ENCODE measurements at places on chromosomes 3 and 15.

DNA sequence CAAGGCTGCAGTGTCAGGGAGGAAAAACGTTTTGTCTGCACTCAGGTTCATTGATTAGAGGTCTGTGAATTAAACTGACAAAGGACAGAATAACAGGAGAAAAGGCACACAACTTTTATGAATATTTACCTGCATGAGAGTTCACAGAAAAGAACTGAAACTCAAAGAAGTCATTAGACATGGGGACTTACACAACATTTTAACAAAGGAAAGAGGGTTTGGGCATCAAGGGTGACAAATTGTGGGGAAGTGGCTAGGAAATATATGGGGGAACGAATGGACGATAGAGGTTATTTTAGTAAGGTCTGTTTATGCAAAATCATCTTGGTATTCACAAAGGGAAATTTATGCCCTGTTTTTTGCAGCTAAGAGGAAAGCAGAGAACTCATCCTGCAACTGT, 65.6 kb upstream of the C15orf39 start:
- no peak for DNase-seq

DNA sequence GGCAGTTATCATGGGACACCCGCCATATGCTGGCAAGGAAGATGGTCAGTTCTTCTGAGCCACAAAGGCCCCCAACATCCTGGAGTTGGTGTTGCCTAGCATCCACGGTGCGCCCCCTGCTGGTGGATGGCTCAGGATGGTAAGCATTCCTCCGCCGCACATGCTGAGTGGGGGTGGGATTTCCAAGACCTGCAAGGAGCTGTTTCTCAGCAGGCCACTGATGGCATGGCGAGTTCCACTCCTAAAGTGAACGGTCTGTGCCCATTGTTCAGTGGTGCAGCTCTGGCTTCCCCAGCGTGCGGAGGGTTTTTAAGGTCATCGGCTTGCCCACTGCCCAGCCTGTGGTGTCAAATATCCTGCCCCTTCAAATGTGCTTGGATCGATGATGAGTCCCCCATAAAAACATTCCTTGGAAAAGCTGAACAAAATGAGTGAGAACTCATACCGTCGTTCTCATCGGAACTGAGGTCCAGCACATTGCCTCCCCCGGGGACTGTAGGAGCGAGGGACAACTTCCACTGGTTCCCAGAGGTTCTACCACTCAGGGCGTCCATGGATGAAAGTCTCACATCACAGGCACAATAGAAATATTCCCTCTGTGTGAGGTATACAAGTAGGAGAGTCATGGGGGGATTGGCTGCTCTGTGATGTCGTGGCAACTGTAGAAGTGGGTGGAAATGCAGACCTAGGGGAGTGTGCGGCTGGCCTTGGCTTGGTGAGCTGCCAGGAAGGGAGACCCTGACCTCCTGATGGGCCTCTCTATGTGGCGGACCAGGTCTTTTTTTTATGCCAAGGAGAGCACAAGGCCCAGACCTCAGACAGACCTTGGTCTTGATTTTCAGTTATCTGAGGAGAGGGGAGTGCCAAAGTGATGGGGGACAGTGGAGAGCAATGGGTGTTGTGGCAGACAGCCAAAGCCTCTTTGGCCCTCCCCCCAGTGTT, 102.0 kb downstream of the SNRPN start:
- no peak for DNase-seq

GRCh38 chr3:5226783-5227182, 39.3 kb downstream of the EDEM1 start:
- DNase-seq: peak; percentile 9

GRCh38 chr3:11717768-11718636, 74.3 kb upstream of the VGLL4 start:
- DNase-seq: peak; percentile 22

DNA sequence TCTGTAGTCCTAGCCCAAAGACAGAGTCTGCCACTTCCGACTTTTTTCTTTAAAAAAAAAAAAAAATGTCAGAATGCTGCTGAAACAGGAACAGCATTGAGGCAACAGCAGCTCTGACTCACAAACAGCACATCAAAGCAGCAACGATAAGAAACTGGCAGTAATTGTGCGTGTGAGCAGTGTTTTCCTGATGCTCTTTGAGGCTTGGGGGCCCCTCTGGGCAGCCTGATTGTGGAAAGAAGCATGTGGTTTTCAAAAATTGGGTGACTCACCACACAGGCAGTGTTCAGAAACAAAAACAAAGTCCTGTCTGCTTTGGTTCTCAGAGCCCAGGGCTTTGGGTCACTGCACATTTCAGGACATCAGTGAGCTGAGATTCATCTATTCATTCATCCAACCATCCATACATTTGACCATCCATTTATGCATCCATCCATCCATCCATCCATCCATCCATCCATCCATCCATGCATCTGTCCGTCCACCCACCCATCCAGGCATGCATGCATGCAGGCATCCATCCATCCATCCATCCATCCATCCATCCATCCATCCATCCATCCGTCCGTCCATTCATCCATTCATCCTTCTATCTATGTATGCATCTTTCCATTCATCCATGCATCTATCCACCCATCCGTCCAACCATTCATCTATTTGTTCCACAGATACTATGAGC, 308.4 kb downstream of the RPLP1 start:
- DNase-seq: peak; percentile 97

- no peak for DNase-seq
Observed at GRCh38 chr3:181771120-181771519, 59.4 kb downstream of the SOX2 start.

- no peak for DNase-seq
Observed at GRCh38 chr3:148759430-148759829, 61.7 kb downstream of the AGTR1 start.

DNA sequence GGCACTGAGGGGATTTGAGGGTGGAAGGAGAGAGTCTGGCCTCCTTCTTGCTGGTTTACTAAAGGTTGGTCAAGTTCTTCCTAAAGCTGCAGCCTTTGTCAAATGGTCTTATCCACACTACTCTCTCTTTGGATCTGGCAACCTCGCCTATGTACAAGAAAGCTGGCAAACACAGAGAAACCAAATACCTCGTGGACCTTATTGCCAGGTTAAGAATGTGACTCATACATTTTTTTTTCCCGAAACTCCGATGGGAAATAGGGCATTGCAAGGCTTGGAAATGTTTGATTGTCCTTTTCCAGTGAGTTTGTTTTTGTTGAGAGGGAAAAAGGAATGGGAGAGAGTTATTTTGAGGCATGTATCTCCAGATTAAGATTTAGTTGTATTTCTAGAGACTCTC, 13.9 kb downstream of the EOMES start:
- no peak for DNase-seq

DNA sequence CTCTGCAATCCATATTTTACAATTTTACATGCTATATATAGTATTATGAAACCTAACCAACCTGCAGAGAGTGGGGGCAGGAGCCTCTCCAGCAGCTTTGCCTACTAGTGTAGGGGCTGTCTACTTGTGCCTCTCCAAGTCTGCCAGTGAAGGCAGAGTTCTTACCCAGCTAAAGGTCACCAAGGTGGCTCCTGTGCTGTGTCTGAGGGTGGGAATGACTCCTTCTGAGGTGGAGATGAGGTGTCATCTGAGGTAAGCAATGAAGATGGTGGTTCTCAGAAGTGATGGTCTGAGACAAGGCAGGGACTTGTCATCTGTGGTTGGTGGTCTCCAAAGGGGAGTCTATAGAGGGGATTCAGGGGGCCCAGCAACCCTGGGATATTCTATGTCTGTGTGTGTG, 47.5 kb downstream of the SACM1L start:
- DNase-seq: no peak

- DNase-seq: peak; percentile 49
Observed at GRCh38 chr3:190701096-190701532, 161.4 kb downstream of the GMNC start.

- no peak for DNase-seq
Observed at GRCh38 chr15:36778531-36778930, 199.1 kb downstream of the CDIN1 start.

DNA sequence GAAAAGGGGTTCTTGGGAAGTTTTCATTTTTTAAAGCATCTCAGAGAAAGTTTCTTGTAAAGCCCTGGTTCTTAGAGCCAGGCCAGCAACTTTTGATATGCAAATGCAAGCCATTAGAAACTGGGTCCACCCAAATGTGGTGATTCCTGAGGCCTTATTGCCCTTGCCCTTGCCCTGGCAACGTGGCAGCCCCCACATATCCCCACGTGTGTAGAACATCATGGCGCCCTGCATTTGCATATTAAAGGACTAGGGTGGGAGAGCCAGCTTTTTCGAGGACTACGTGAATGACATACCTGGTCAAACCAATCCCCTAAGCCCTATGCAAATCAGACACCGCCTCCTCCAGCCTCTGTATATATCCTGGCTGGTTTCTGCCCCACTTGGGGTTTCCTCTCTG, 314.9 kb upstream of the NECTIN3 start:
- no peak for DNase-seq

DNA sequence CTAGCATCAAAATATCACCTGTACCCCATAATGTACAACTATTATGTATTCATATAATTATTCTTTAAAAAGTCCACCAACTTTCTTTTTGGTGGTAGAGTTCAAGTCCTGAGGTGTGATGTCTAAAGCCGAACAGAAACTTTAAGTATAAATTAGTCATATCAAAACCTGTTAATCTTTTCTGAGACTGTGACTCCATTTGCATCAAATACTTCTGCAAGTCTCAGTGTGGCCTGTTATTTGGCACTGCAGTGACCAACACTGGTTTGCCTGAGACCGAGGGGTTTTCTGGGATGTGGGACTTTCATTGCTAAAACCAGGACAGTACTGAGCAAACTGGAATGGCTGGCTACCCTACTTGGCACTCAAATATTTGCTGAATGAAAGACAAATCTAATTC, 7.3 kb downstream of the NGLY1 start:
- no peak for DNase-seq

- DNase-seq: no peak
Observed at GRCh38 chr15:52683580-52683979, 4.4 kb upstream of the ATOSA start.

- DNase-seq: peak; percentile 88
Observed at GRCh38 chr15:82709421-82710207, at the start of gene AP3B2. Gene AP3B2 (minus strand): TSS chr15:82709875. CDS start chr15:82709706, 169 bp downstream.

DNA sequence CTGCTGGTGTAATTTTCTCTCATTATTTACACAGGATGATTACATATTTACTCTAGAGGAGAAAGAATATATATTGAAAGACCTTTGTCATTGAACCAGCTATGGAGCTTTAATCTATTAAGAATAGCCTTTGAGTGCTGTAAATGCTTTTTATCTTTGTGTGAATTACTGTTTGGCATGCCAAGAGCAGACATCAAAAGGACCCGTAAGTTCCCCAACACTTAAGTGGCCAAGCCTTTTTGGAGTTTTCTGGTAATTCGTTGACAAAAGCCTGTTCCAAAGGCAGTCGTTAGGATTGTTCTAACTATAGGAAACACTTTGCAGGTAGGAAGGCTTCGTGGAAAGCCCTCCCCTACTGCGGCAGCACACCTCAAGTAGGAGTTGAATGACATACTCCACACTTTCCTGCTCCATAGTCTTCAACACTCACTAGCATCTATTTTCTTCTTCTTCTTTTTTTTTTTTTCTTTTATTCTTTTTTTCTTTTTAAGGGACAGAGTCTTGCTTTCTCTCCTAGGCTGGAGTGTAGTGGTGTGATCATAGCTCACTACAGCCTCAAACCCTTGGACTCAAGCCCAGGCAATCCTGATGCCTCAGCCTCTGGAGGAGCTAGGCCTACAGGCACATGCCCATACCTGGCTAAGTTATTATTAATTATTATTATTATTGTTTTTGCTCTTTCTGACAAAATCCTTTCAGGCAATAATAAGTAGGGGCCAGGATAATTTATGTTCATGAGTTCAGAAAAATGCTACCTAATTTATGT, 98.6 kb downstream of the SUCNR1 start:
- DNase-seq: no peak

- DNase-seq: no peak
Observed at GRCh38 chr3:102178817-102179216, 256.0 kb upstream of the ZPLD1 start.

GRCh38 chr15:85120351-85121113, 138.9 kb downstream of the PDE8A start:
- no peak for DNase-seq

DNA sequence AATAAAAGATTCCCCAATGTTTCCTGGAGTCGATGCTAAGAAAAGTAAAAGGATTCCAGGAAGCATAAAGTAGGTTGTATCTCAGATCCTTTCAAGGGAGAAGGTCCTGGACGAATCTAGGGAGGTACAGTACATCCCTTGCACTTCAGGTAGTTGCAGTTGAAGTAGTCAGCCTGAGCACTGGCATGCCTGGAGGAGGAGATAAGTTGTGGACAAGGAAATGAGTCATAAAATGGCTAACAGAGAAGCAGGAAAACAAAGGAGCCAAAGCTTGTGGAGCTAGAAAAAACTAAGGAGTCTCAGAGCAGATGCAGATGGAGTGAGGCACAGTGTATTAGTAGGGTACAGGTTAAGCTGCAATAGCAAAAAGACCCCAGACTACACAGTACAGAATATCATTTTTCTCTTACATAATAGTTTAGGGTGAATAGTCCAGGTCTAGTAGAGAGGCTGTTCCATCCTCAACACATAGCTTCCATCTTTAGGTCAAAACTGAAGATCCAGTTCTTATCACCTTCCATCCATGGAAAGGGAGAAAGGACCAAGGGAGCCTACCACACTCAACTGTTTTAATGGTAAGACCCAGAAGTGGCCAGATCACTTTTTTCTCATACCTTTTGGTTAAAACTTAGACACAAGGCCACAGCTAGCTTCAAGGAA, 41.3 kb downstream of the COL6A5 start:
- peak; percentile 29 for DNase-seq

DNA sequence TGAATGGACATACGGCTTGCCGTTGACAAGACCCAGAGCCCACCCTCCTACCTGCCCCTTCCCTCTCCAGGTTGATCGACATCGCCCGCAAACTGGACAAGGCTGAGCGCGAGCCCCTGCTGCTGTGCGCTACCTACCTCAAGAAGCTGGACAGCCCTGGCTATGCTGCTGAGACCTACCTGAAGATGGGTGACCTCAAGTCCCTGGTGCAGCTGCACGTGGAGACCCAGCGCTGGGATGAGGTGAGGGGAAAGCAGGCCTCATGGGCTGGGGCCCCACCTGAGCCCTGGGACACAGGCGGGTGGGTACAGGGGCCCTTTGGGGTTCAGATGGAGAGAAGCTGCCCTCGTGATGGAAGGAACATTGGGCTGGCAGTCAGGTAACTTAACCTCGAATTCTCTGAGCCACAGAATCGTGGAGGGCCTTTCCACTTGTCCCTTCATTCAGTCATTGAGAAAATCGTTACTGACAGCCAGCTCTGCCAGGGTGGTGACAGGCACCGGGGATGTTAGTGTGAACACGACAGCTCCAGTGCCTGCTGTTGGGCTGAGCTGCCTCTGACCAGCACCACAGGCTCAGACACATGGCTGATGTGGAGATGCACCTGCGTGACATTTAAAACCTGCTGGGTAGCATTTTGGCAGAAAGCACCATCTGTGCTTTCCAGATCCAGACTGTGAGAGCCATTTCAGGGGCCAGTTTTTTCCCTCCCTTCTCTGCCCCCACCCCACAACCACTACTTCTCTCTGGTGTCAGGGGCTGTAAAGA, 25.6 kb upstream of the RHO start:
- DNase-seq: no peak

GRCh38 chr15:74032606-74033561, 38.4 kb downstream of the PML start:
- no peak for DNase-seq

- DNase-seq: no peak
Observed at GRCh38 chr3:84978843-84979242, 20.1 kb downstream of the CADM2 start.

- no peak for DNase-seq
Observed at GRCh38 chr3:138356730-138357405, 8.5 kb downstream of the MRAS start.

- no peak for DNase-seq
Observed at GRCh38 chr3:5442786-5443138, 255.3 kb downstream of the EDEM1 start.

- no peak for DNase-seq
Observed at GRCh38 chr3:30643763-30644462, 37.5 kb downstream of the TGFBR2 start.

- DNase-seq: no peak
Observed at GRCh38 chr15:37056177-37057121, 43.9 kb downstream of the MEIS2 start.

Data from RWPE1 (cell line).